ENCODE measurements at places on chromosomes 1 and 21.

GRCh38 chr1:150662811-150663210 lies 33.4 kb upstream of the ENSA start:
- no peak for DNase-seq

GRCh38 chr1:211476200-211476849 lies 15.6 kb downstream of the RD3 start:
- peak; percentile 79 for DNase-seq

GRCh38 chr1:244705261-244706234 lies 52.6 kb downstream of the DESI2 start:
- DNase-seq = no peak

DNA sequence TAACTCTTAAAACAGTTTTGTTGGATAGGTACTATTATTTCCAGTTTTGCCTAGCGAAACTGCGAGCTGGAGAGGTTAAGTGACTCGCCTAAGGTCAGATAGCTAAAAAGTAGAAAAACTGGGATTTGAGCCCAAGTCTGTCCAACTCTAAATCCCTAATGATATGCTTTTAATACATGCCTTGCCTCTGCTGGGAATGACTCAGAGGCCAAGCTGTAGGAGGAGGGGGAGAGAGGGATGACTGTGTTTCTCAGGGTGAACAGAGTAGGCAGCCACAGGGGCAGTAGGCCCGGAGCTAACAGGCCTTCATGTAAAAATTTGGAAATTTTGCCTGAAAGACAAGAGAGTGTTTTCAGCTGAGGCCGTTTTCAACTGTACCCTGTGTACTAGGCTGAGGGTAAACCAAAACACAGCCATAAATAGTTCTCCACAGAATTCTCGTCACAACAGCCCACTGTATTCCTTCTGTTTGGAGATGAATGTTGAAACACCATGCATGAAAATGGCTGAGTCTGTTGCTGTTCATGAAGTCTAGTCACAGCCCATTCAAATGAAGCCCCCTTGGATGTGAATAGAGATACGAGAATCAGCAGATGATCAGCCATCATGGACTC lies 107.5 kb upstream of the HOOK1 start:
- DNase-seq = peak; percentile 70

- no peak for DNase-seq
Measured at GRCh38 chr1:46556822-46557221, 5.4 kb upstream of the KNCN start.

- peak; percentile 75 for DNase-seq
Measured at GRCh38 chr1:118987468-118988185, 516 bp downstream of the TBX15 start.

GRCh38 chr1:178581351-178582303 lies 68.7 kb downstream of the TEX35 start:
- DNase-seq = no peak

GRCh38 chr21:34524646-34525601 lies 12.9 kb upstream of the KCNE1 start:
- no peak for DNase-seq

- no peak for DNase-seq
Measured at GRCh38 chr1:234665975-234666605, 56.1 kb upstream of the IRF2BP2 start.

DNA sequence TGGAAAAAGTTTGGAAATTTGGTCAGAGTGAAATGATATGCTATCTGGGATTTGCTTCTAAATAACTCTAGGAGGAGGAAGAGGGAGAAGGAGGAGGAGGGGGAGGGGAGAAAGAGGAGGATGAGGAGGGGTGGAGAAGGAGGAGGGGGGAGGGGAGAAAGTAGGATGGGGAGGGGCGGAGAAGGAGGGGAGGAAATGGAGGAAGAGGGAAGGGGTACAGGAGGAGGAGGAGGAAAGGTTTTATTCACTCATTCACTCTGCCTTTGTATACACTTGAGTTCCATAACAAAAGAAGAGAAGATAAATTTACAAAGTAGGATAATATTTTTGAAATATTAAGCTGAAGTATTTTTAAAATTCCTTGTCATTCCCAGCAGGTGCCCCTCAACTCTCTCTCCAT lies 6.3 kb upstream of the VPS26C start:
- no peak for DNase-seq

- no peak for DNase-seq
Measured at GRCh38 chr1:167258858-167259257, 38.2 kb downstream of the POU2F1 start.

DNA sequence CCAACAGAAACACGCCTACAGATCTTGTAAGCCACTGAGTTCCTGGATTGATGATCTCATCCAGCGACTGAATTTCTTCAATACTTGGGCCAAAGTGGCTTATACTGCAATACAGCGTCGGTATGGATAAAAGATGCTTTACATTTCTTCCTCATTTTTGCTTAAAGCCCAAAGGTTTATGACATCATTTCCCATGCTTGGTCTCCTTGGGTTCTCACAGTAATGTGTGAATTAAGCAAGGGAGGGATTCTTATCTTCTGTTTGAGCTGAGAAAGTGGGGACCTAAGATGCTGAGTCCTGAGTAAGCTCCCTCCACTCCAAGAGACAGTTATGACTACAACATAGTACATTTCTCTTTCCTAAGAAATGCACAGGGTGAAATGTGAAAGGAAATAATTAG lies 39.5 kb downstream of the LBR start:
- DNase-seq = no peak

DNA sequence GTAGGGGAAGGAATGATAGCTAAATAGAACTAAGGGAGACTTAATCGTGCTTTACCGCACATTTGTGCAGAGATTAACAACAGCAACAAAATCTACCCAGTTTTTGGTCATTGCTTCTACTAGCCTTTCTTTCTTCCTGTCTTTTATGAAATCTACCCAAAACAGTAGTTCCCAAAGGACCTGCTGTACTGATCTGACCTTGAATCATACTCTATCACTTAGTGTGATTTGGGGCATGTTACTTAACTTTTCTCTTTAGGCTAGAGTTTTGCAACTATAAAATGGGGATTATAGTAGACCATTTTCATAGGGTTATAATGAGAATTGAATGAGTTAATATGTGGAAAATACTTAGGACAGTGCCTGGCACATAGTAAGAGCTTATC lies 30.5 kb upstream of the MACF1 start:
- DNase-seq = no peak

DNA sequence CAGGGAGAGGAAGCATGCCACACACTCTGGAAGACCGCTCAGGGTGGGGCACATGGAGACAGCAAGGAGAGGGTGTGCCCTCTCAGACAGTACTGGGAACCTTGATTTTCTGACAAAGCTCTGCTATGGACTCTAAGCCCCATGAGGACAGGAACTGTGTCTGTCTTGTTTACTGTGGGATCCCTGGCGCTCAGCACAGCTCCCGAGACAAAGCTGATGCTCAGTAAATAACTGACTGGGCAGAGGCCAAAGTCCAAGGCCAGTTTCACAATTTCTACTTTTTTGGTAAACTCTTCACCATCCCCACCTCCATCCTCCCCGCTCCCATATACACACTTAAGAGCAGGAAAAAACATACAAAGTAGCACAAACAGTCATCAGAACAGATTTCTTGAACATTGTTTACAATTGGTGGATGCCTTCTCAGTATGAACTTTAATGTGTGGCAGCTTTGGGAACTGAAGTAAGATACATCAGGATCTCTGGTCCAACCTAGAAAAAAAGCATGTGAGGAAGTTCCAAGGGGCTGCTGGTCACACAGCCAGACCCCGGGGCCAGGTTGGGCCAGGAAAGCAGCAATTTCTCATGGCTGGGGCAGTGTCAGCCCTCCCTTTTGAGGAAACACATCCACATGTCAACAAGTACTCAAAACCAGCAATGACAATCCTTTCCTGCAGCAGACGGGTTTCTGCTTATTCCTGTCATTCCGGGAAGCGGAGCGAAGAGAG lies 5.6 kb upstream of the AHCYL1 start:
- no peak for DNase-seq

DNA sequence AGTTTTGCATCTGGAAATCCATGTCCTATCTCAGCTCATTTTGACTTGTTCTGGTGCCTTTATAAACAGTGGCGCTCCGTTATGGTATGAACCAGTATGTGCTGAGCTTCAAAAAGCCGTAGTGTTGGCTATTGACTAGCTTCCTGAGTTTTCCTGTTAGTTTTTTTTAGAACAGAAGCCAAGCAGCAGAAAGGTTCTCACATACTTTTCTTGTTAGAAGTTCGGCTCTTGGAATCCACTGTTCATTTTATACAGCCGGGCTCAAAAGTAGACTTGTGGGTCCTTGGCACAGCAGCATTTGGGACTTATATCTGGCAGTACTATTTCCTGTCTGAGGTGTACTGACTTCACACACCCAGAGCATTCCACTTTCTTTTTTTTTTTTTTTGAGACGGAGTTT lies 63.8 kb downstream of the TBCE start:
- no peak for DNase-seq

- DNase-seq = no peak
Measured at GRCh38 chr1:81327743-81328142, 473.0 kb upstream of the ADGRL2 start.

GRCh38 chr1:62725255-62725654 lies 37.1 kb upstream of the DOCK7 start:
- DNase-seq = no peak

DNA sequence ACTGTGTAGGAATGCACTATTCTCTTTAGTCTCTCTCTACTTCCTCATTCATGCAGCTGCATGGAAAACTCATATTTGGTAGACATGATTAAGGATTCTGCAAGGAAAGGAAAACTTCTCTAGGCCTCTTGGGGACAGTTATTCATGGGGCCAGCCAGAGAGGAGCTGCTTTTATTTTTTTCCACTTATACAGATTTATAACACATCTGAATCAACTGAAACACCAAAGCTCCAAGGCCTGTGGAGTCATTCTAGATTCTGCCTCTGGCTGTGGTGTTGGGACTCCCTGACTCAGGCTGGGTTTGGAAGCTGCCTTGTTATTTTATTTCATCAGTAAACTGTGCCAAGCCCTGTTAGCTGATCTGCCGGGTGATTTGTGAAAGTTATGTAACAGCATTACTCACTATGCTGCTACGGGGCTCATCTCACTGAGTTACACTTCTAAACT lies 83.9 kb upstream of the EDEM3 start:
- DNase-seq = no peak

- no peak for DNase-seq
Measured at GRCh38 chr1:64895500-64895899, 70.8 kb downstream of the JAK1 start.

DNA sequence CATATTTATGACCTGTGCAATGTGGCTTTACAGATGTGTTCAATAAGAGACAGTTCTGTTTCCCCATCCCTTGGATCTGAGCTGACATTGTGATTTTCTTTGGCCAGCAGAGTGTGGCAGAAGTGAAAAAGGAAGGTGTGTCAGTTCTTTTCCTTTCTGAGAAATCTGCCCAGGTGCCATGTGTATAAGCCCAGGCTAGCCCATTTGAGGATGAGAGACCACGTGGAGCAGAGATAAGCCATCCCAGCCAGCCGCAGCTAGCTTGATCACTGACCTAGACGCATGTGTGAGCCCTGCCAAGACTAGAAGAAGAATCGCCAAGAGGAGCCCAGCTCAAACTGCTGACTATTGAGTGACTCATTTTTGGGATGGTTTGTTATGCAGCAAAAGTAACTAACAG lies 127.8 kb downstream of the KCNJ6 start:
- no peak for DNase-seq

DNA sequence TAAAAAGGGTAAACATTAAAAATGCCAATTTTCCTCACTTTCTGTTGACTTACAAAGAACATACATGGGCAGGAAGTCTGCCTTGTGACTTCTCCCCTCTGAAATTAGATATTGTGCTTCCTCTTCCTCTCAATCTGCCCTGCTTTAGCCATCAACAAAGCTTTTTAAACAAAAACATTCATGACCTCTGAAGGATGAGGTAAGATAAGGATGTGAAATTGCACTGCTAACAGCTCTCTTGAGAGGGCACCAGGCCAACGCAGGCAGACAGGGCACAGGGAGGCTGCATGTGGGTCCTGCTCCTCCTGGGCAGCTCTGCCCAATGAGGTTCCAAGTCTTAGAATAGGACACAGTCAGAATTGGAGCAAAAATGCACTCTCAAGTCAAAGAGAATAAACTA lies 62.1 kb downstream of the DEGS1 start:
- peak; percentile 66 for DNase-seq

GRCh38 chr1:26533951-26534509 lies 4.5 kb downstream of the RPS6KA1 start:
- no peak for DNase-seq

- no peak for DNase-seq
Measured at GRCh38 chr1:217369271-217369981, 261.5 kb downstream of the GPATCH2 start.

DNA sequence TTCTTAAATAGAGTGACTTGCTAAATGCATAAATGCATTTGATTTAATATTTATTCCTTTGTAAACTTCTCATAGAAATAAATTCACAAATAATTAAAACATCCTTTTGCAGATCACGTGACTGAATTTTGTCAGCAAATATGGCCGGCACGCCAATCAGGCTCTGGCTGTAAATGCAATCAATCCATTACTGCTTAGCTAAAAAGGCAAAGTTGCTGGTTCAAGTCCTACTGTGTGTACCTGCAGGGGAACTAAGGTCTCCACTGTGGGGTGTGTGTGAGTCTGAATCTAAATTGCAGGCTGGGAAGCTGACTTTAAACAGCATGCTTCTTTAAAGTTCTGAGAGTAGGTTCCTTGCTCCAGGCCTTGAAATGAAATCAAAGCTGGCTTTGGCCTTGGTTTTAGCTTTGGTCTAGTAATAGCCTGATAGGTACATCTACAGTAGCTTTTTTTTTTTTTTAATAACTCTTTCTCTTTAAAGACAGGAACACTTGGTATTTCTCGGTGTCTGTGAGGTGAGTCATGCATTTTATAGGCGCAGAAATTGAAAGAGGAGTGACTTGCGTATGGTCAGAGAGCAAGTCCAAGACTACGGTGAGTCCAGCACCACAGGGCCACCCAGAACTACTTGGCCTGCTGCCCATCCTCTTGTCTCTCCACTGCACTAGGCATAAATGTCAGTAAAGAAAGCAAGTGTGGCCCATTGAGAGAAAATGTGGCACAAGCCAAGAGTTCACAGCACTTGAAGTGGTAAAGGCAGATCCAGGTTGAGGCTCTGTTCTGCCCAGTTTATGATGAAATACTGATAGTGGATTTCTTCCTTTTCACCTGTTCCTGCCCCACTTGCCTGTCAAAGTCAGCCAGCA lies 36.2 kb upstream of the LYST start:
- DNase-seq = no peak
